ENCODE measurements at places on chromosomes 12 and 14. TPM values are rescaled to one million over a fixed set of nuclear protein-coding genes. Genes with fewer than 3 reads are reported as not detected.

The GPR68 gene
- total RNA-seq, result 0.12 TPM

The KERA gene
- not detected for total RNA-seq

The IL23A gene
- 0.74 TPM for total RNA-seq

The FAR2 gene
- total RNA-seq, result not detected

The DIO3 gene
- not detected for total RNA-seq

The NAV3 gene
- total RNA-seq, result 11.0 TPM

The TRIM9 gene
- 8.3 TPM for total RNA-seq

The RD3L gene
- not detected for total RNA-seq

The CLEC1B gene
- total RNA-seq, result not detected

The PTHLH gene
- total RNA-seq, result 34.4 TPM

The SPTSSA gene
- 25.2 TPM for total RNA-seq

The PLEKHD1 gene
- total RNA-seq, result not detected

The CELA1 gene
- total RNA-seq, result not detected

The MYH6 gene
- total RNA-seq, result not detected

The FGD4 gene
- total RNA-seq, result 2.2 TPM

The SRGAP1 gene
- total RNA-seq, result 11.5 TPM

The PLXNC1 gene
- total RNA-seq, result 0.07 TPM

The RERG gene
- 0.22 TPM for total RNA-seq

The AKAP3 gene
- 0.03 TPM for total RNA-seq

The ARHGDIB gene
- 1.4 TPM for total RNA-seq

The SLC38A4 gene
- total RNA-seq, result not detected
